ENCODE measurements at places on chromosomes 16 and 17.

DNA sequence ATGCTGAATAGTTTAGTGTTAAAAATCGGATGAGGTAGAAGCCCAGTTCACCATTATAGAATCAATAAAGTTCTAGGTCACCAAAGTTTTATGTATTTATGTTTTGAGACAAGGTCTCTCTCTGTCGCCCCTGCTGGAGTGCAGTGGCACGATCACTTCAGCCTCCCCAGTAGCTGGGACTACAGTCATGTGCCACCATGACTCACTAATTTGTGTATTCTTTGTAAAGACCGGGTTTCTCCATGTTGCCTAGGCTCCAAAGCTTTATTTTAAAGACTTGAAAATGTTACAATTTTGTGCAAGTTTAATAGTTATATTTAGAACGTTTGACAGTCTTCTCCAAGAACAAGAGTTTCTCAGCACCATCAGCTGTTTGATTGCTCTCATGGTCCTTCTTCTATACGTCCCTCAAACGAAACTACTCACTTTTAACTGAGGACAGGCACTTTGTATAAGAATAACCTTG lies 32.1 kb downstream of the NDE1 start:
- DNase-seq, result no peak

DNA sequence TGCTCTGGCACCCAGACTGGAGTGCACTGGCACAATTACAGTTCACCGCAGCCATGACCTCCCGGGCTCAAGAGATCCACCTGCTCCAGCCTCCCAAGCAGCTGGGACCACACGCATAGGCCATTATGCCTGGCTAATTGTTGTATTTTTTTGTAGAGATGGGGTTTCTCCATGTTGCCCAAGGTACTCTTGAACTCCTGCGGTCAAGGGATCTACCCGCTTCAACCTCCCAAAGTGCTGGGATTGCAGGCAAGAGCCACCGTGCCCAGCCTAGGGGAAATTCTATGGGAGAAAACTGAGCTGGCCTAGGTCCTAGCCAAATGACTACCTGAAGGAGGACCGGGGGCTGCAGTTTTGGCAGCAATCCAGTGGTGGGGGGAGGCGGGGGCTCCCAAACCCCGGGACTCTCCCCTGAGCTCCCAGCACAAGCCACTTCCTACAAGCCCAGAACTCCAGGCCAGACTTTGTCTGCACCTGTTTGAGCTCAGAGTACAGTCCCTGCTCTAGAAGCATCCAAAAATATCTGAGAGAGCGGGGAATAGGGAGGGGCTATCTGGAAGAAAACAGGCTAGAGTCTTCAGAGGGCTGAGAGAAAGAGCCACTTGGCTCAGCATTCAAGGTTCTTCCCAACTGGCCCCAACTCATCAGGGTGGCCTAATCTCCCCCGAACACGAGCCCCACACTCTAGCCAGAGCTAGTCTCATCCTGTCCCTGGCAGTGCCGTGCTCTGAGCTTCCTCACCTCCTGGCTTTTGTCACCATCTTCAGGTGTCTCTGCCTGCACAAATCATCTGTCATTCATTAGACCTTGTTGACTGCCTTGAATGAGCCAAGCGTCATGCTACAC lies 9.1 kb downstream of the SRL start:
- DNase-seq, result no peak

- no peak for DNase-seq
Observed at GRCh38 chr16:88318521-88318920, 64.2 kb upstream of the ZNF469 start.

DNA sequence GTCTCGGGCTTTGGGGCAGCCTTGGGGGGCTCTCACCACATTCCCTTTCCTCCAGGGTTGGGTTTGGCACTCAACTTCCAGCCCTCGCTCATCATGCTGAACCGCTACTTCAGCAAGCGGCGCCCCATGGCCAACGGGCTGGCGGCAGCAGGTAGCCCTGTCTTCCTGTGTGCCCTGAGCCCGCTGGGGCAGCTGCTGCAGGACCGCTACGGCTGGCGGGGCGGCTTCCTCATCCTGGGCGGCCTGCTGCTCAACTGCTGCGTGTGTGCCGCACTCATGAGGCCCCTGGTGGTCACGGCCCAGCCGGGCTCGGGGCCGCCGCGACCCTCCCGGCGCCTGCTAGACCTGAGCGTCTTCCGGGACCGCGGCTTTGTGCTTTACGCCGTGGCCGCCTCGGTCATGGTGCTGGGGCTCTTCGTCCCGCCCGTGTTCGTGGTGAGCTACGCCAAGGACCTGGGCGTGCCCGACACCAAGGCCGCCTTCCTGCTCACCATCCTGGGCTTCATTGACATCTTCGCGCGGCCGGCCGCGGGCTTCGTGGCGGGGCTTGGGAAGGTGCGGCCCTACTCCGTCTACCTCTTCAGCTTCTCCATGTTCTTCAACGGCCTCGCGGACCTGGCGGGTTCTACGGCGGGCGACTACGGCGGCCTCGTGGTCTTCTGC lies 8.4 kb downstream of the SLC16A3 start:
- DNase-seq, result no peak

GRCh38 chr17:45298546-45299285 lies 18.1 kb downstream of the MAP3K14 start:
- DNase-seq, result no peak

DNA sequence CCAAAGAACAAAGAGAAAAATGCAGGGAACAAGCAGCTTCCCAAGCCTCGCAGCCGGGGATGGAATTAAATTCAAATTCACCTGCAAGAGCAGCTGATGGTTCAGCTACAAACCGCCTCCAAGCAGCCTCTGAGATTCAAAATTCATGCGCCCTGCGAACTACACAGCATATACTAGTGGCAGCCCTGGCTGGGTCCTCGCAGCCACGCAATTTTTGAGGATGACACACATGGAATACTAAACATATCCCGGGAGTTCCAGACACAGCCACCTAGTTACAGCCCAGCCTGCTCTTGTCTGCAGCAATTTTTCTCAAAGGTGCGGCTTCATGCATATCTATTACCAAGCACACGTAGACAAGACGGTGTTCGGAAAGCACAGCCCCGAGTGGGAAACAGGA lies 35.9 kb upstream of the KIFC3 start:
- no peak for DNase-seq

- no peak for DNase-seq
Observed at GRCh38 chr16:73230651-73231050, 182.7 kb upstream of the ZFHX3 start.

DNA sequence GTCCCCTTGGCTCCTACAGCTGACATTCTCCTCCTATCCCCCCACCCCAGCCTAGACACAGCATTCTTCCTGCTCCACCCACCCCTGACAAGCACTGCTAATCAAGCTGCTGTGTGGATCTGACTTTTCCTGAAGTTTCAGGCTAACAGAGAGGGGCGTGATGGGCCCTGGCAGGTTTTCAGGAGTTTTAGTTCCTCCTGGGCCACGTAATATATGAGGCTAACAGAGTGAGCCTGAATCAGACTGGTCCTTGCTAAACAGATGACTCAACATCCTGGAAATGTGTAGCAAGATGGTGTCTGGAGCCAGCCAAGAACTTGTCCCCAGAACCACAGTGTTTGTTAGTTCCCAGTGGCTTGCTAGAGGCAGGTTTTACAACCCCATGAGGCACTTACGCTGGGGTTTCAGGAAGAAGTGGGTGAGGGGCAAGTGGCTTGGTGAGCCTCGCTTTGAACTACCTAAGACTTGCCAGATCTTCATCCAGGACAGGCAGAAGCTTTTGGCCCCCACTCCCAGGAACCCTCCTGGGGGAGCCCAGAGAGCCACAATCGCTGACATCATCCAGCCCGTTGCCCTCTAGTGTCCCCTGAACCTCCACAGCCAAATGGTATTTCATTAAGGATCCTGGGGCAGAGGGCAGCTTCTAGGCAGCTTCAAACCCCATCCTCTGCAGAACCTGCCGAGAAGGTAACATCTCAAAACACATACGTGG lies 15.9 kb downstream of the TMEM92 start:
- DNase-seq, result no peak

GRCh38 chr17:79561486-79562133 lies 49.2 kb downstream of the RBFOX3 start:
- DNase-seq, result no peak

Measured in MM.1S (cell line).